Chondrocyte (in vitro differentiated cells): ENCODE measurements at places on chromosomes 7 and 10.

DNA sequence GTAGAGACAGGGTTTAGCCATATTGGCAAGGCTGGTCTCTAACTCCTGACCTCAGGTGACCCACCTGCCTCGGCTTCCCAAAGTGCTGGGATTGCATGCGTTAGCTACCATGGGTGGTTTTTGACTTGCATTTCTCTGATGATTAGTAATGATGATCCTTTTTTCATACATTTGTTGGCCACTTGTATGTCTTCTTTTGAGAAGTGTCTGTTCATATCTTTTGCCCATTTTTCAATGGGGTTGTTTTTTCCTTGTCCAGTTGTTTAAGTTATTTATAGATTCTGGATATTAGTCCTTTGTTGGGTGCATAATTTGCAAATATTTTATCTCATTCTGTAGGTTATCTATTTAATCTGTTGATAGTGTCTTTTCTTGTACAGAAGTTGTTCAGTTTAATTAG, 4.3 kb upstream of the OR13A1 start:
- DNase-seq, result no peak

- peak; percentile 78 for DNase-seq
Observed at GRCh38 chr10:86945361-86946212, 11.8 kb downstream of the MMRN2 start.

DNA sequence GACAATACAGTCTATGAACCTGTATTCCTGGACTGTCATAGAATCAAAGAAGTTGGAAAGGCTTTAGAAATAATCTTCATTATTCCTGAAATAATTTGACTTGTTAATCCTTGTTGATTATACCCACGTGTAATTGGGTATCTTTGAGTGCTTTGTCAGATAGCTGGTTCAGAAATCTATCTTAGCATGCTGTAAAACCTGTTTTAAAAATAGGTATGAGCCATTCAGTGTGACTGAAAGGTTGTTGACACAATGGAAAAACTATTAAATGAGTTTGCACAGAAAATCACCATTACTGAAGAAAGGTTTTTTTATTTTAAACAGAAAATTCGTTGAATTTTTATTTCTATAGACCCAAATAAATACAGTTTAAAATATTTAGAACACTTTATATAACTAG, 38.7 kb downstream of the PHTF2 start:
- DNase-seq, result no peak

- DNase-seq, result no peak
Observed at GRCh38 chr10:63718421-63718820, 197.2 kb downstream of the REEP3 start.

DNA sequence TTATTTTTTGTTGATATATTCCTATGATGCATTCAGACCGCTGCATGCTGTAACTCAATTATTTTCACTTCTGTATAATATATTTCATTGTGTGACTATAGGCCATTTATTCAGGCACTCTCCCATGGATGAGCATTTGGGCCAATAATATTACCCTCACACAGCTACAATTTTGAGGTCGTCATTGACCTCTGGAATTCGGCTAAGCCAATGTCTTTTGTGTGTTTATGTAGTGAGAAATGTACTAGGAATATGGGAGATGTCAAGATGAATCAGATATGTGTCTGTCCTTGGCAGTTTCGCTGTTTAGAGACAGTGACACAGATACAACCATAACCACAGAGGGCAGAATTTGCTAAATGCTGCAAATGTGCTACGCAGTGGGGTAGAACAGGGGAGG, 474.2 kb downstream of the ADRA2A start:
- DNase-seq, result no peak

GRCh38 chr10:24370877-24371276, 161.9 kb downstream of the KIAA1217 start:
- DNase-seq, result no peak

DNA sequence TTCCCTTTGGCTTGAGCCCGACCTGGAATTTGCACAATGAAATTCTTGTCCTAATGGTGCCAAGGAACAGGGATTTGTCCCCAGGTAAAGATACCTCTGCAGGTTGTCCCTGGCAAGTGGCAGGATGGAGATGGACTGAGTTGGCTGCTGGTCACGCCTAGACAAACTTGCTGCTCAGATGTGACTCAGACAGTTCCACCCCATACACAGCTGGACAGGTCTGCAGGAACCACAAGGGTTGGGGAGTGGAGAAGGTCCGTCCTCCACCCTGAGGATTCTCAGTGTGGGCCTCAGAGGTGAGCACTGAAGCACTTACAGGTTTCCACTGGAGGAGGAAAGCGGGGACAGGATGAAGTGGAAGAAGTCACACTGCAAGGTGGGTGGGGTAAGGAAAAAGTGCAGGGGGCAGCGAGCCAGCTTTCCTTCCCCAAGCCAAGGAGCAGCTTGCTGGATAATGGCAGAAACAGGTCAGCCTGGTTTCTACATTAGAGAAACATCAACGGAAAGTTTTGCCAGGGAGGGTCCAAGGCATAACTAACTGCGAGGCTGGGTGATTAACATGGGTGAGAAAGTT, 20.5 kb downstream of the ITPRIP start:
- DNase-seq, result no peak

DNA sequence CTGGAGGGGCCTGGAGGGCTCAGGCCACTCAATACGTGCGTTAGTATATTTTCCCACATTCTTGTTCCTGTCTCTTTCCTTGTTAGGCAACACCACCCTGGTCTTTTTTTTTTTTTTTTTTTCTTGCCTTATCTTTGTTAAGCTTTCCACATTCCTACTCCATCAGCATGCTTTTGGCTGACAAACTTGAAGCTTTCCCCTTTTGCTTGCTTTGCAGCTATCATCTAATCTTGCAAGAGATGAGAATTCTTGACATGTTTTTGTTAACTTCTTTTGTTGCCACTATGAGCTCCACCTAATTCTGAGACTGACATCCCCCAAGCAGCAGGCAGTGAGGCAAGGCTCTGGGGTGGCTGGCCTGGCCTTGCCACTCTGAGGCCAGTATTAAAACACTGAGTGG, 52.5 kb upstream of the NRP1 start:
- DNase-seq, result no peak

DNA sequence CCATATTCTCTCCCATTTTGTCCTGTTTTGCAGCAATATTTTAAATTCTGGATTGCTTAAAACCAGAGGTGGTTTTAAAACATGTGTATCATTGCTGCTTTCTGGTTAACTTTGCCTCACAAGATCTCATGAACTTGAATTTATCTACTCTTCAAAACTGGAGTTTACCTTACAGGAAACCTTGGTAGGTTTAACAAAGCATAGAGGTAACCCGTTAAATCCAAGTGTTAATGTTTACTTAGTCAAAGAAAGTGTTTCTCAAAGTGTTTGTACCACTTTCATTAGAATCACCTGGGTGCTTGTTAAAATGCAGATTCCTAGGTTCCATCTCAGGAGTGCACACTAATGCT, 44.0 kb upstream of the VDAC2 start:
- DNase-seq, result no peak

- DNase-seq, result no peak
Observed at GRCh38 chr7:55067748-55068147, 48.9 kb downstream of the EGFR start.

GRCh38 chr7:37510043-37510634, 61.5 kb upstream of the ELMO1 start:
- no peak for DNase-seq

- DNase-seq, result no peak
Observed at GRCh38 chr7:120170834-120171233, 102.1 kb upstream of the KCND2 start.

DNA sequence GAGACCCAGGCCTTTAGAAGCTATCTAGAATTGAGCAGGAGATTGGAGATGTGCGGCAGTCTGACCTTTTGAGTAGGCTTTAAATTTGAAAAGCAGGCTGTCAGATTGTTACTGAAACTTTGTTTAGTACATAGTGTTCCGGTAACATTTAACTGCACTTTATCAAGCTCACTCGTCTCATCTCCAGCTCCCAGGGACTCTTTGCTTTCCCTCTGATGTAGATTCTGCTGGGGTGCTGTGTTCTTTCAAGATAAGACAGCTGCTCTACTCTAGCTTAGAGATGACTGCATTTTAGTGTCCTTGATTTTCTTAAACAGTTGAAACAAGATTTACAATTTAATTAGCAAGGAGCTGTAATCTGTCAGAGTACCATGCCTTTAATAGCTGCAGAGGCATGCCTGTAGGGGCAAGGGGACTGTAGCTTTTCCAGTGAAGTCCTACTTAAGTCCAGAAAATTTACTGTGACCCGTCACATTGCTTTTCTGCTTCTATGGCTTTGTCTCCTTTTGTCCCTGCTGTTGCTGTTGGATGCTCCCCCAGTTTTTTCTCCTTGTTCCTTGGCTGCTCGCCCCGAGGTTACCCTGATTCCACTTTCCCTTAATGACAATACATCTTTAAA, 56.4 kb upstream of the MTPN start:
- DNase-seq, result no peak

GRCh38 chr7:24463474-24463873, 109.8 kb upstream of the PALS2 start:
- no peak for DNase-seq

DNA sequence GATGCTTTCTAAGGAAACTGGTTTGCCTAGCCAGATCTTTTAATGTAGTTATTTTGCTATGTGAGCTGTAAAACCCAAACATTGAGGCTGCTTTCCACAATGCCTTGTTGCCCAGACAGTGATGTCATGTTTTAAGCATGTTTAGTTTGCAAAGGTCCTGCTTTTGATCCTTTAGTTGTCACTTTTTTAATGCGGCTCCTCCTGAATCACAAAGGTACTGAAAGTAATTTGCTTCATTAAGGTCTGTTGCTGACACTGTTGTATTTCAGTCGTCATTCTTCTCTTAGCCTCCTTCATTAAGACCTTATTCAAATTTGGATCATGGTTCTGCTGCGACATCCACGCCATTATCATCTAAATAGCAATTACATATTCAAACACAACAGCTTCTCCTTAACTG, 10.6 kb downstream of the RPA3 start:
- no peak for DNase-seq

DNA sequence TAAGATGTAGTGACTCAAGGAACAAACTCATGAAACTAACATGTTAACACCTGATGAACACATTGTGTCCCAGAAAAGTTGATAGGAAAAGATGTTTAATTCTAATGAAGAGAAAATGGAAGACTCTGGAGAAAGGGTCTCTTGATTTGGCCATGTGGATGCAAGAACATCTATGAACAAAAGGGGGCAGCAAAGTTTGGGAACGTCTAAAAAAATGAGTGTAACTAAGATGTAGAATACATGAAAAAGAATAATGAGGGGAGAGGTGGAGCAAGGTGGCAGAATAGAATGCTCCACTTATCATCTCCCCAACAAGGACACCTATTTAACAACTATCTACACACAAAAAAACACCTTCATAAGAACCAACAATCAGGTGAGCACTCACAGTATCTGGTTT, 805.1 kb downstream of the TNS3 start:
- no peak for DNase-seq

- peak; percentile 83 for DNase-seq
Observed at GRCh38 chr10:124048371-124049290, 44.8 kb downstream of the CHST15 start.

GRCh38 chr10:31932838-31933237, 4.2 kb upstream of the ARHGAP12 start:
- no peak for DNase-seq

GRCh38 chr10:31926160-31926559, 2.5 kb downstream of the ARHGAP12 start:
- no peak for DNase-seq

GRCh38 chr10:71483135-71483534, 86.4 kb downstream of the CDH23 start:
- DNase-seq, result no peak

- DNase-seq, result no peak
Observed at GRCh38 chr10:79084012-79084971, 15.5 kb downstream of the ZMIZ1 start.
